Urinary bladder (tissue), 4 donors: ENCODE measurements at places on chromosomes 16 and 17.

DNA sequence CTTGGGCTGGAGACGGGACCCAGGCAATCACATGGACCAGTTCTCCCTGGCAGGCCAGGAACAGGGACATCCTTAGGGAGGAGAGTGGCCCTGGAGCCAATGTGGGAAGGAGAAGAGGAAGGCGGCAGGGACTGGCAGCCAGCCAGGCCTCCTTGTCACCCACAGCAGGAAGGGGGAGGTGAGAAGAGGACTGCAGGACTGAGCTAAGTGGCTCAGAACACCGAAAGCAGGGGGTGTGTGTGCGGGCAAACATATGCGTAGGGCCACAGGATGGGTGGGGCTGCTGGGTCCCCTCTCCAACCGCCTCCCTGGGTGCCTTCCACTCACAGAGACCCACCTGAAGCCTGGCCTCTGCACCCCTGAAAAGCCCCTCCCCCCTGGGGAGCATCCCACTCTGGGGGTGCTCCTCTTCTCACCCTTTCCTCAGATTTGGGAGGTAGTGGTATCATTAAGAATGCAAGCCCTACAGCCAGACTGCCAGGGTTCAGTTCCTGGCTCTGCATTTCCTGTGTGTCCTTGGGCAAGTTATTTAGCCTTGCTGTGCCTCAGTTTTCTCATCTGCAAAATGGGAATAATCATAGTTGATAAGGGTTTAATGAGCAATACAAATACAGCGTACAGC, 8.1 kb downstream of the PNMT start:
- no peak for DNase-seq

GRCh38 chr16:41439-42068, 11.9 kb downstream of the POLR3K start:
- no peak for DNase-seq

GRCh38 chr16:85603203-85603755, 9.8 kb upstream of the GSE1 start:
- no peak for DNase-seq

DNA sequence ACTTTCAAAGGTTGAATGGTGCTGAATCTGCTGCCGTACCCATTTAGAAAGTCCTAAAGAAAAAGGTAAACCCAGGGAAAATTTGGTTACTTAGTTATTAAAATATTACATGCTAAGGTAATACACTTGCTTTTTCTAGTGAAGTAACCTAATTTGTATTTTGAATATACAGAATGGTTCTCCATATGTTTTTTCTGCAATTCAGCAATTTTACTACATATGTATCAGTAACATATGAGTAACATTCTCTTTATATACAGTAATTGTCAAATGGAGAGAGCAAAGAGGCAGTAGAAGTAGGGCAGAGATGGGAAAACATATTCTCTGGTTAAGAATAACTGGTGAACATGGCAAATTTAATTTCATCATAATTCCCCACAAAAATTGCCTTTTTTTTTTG, 95.1 kb upstream of the NACA2 start:
- no peak for DNase-seq

DNA sequence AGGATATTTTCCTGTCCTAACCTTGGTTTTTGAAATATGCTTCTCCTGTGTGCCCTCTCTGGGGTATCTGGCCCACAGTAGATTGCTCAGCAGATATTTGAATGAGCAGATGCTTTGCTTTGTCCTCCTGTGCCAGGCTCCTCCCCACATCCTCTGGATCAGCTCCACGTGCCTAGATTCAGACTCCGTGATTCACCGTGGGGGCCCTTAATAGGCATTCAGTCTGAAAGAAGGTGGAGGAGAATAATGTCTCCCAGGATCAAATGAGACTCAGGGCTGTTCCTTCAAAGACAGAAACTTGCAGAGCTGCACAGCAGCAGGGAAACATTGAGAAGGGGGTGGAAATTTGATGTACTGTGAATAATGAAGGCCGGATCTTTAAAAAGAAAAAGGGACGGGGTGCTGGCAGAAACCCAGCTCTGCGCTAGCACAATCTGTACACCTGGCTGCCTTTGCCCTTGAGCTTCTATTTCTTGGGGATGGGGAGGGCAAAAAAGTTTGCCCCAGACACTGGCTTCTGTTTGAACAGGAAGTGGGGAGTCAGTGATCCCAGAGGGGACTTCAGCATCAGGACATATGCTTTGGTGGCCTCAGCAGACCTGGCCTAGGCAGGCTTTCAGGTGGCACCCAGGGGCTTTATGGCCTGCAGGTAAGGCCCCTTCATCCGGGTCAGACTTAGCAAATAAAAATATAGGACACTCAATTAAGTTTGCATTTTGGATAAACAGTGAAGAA, 15.9 kb upstream of the SLC12A3 start:
- no peak for DNase-seq

DNA sequence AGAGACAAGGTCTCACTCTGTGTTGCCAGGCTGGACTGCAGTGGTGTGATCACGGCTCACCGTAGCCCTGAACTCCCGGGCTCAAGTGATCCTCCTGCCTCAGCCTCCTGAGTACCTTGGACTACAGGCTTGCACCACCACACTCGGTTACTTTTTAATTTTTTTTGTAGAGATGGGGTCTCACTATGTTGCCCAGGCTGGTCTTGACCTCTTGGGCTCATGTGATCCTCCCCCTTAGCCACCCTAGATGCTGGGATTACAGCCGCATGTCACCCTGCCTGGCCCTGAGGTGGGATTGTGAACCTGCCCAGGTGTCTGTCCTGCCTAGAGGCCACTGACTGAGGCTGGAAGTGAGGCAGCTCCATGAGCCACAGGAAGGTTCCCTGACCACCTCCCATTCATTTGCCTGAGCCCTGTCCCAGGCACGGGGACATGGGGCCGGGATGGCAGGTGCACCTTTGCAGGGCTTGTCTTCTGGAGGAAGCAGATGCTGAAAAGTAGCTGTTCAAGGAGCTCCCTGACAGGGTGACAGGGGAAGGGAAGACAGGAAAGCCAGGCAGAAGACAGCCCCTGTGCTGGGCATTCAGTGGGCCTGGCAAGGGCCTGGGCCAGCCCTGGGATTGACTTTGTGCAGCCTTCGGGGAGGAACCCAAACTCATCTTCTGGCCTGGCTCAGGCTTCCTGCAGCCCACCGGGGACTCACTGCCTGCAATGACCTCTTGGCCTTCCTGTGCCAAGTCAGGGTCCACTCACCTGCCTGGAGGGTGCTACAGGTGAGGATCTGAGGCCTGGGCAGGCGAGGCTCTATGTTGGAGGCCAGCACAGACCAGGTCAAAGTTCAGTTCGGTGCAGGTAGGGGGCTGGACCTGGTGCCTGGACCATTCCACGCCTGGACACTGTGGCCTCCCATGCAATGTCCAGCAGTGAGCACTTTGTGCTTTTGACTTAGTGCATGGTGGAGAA, 8.1 kb upstream of the NOTUM start:
- DNase-seq = no peak

- no peak for DNase-seq
Observed at GRCh38 chr17:42886283-42887176, 14.1 kb upstream of the G6PC1 start.

DNA sequence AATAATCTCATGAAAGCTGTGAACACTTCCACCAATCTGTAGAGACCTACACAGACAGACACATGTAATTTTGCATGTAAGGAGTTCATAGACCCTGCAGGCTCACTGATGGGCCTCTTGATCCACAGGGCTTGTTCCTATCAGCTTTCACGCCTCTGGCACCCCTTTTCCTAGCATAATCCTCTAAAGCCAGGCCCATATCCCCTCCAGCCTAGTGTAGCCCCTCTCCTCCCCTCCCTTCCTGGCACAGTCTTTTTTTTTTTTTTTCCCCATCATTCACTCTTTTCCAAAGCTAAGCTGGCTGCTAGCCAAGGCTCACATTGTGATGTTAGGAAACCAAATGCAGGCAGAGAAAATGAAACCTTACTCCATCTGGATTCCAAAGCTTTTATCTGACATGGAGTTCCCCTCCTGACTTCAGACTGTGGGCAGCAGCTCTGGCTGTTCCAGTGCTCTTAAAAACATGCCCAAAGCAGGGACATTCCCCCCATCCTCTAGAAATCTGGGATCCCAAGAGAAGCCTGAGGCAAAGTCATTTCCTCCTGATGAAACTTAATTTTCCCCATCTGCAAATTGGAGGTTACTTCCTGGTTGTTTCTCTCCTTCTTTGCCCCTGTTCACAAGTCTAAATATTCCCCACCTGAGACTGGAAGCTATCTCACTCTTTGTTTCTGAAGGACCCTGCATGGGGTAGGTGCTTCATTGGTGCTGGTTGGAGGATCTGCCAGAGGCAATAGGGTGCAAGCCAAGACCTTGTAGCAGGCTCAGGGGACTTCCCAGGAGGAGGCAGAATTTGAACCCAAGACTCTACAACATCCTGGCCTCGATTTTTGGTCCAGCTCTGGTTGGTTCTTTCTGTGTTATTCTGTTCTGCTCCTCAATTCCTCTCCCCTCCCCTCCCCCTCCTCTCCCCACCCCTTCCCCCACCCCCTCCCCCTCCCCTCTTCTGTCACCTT, 9.9 kb upstream of the CCL5 start:
- DNase-seq = peak; percentile 15

DNA sequence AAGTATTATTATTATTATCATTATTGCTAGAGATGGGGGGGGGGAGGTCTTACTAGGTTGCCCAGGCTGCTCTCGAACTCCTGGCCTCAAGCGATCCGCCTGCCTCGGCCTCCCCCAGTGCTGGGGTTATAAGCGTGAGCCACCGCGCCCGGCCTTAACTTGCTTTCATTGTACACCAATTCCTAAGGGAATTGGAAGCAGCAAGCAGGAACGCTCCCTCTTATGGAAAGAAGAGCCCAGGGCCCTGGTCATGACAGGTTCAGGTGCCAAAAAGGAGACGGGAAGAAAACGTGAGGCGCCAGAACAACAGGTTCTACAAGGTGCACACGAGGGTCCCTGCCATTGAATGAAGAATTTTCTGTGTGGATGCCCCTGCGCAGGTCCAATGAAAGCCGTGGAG, 540 bp upstream of the RPL38 start:
- DNase-seq = no peak

DNA sequence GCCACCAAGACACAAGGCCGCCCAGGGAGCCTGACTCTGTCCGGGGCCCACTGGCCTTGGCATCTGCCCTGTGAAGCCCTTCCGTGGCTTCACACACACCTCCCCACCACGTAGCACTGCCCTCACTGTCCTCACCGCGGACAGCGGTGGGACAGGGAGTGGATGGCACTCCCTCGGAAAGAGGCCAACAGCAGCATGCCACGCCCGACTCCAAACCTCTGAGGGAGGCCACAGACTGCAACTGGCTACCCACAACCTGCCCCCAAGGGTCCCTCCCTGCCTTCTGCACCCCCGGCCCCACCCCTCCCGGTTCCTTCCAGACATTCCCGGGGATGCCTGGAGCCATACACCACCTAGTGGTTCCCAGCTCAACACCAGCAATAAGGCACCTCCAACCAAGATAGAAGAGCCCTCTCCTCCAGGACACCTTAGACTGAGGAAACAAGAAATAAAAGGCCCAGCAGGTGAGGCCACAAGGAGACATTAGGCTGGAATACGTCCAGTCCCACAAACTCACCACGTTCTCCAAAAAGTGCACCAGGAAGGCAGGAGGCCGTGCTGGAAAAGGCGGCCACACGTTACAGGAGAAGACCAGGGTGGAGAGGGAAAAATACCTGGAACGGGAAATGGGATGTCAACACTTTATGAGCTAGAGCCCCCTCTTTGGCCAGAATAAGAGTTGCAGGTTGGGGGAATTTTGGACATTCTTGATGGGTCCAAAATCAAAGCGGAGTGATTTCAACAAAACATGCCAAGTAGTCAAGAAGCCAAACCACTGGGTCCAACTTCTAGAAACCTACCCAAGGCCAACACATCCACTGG, 310.0 kb downstream of the SOX9 start:
- DNase-seq = no peak

GRCh38 chr16:52453644-52454043, 93.3 kb downstream of the TOX3 start:
- DNase-seq = no peak

GRCh38 chr17:75317671-75318070, 28.4 kb upstream of the SLC25A19 start:
- DNase-seq = no peak

- DNase-seq = no peak
Observed at GRCh38 chr17:2155573-2155972, 100.7 kb downstream of the HIC1 start.

- DNase-seq = no peak
Observed at GRCh38 chr17:1649844-1650501, at the start of gene RILP. Gene RILP, minus strand, starts transcription at chr17:1649866. Its CDS starts 62 bp downstream, at chr17:1649804.

DNA sequence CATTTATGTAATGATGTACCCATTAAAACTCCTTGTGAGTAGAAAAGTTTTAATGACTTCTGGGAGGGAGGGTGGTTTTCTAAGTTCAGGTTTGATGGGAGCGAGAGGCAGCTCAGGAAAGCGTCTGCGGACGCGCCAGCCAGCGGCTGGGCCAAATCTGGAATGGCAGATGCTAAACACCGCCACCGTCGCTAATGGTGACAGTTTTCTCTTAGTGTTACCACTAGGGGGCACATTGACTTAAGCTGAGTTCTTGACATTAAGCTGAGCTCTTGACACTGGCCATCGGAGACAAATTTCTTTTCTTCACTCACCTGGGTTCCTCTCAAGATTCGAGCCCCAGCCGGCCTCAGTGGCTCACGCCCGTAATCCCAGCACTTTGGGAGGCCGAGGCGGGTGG, 6.7 kb downstream of the TRPV1 start:
- no peak for DNase-seq

DNA sequence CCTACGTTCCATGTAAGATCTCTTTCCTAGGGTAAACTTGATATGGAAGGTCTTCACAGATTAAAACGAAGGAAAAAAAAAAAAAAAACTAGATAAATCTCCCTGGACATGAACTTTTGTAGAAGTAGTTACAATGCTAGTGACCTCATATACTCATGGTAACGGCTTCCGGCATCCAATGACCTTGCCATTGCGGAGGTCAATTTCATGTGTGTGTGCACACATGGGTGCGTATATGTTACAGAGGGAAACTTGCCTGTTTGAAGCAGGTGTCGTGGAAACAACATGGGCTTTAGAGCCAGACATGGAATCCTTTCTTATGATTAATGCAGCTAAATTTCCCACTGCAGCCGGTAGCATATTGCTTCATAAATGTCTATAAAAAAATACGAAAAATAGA, 435.5 kb downstream of the MAF start:
- DNase-seq = no peak

- DNase-seq = no peak
Observed at GRCh38 chr17:58331815-58332777, 3.5 kb upstream of the TSPOAP1 start.

DNA sequence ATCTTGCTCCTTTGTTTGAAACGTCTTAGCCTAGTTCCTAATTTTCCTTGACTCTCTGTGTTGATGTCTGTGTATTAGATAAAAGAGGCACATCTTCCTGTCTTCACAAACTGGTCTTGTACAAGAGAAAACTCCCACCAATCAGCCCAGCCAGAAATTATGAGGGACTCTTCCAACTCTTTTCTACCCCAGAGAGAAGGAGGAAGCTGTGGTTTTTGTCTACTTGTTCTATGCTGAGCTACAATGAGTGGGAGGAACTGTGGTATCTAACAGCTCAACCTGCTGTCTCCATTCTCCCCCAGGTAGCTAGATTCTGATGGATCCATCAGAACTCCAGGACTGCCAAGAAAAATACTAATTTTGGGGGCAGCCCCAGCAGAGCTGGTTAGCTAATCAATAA, 392.5 kb downstream of the HS3ST3B1 start:
- no peak for DNase-seq
